ENCODE measurements at places on chromosomes 2 and 18.

- no peak for DNase-seq
Measured at GRCh38 chr2:75099521-75099922, 99.8 kb downstream of the TACR1 start.

- peak; percentile 74 for DNase-seq
Measured at GRCh38 chr2:73984203-73984921, at the start of gene TET3. Gene TET3, plus strand, starts transcription at chr2:73984910. Its CDS starts 1,494 bp downstream, at chr2:73986404.

DNA sequence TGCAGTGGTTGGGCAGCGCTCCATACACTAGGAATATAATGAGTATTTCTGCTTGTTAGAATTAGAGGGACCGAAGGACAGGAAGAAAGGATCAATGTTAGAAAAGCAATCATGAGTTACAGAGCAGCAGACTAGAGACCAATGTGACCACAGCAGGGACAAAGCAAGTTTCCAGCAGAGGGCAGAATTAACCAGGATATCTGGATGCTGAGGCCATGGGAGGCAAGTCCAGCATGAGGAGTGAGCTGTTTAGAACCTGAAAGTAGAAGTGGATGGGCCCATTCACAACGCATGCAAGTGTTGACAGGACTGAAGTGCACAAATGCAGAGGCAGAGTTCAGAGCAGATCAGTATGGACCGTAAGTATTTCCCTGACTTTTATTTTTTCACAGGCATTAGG, 910.4 kb upstream of the GYPC start:
- DNase-seq, result no peak

- DNase-seq, result no peak
Measured at GRCh38 chr2:48287976-48288375, 242.0 kb upstream of the STON1 start.

Data from right forelimb (tissue), 1 donor.